ENCODE measurements at places on chromosomes 12 and 14.

DNA sequence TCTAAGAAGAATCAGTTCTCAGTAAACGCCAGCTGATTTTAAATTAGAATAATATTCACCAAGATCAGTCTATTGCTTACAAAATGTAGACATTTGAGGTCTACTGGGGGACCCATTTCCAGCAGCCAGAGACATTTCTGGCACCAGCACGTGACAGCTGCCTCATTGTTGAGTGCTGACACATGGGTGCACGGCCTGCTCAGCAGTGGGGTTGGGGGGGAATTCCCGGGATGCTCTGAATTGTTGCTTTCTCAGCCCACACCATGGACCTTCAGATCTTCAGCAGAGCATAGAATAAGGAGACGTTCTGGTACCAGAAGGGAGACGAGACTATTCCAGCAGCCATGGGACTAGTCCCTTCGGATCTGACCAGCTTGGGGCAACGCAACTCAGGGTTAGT is 18.3 kb downstream of the PLEKHG7 start:
- DNase-seq = no peak

GRCh38 chr12:85277900-85278597 is 2.0 kb upstream of the ALX1 start:
- DNase-seq = no peak

GRCh38 chr14:26820138-26820537 is 222.3 kb upstream of the NOVA1 start:
- no peak for DNase-seq

DNA sequence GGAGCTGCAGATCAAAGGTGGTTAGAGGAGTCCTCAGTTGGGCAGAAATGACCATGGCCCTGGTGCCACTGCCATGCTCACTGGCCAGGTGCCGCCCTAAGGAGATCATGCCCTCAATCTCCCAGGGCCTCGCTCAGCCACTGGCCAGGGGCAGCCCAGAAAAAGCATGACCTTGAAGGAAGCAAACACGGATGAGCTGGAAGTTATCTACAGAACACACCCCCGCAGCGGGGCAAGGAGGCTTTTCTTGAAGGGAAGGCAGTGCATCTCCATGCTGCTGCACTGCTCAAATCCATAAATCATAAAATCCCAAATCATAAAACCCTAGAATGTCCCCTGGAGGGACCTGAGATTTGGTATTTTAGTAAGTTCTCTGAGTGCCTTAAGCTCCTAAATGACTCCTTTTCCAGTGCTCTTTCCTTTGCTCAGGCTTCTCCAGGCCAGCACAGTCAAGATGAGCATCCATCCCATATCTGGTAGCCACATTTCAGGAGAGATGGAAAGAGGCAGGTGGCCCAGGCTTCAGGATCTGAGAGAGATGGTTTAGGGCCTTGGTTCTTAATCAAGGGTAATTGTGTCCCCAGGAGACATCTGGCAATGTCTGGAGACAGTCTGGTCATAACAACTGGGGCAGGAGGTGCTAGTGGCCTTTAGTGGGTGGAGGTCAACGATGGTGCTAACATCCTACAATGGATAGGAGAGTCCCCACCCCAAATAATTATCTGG is 217.3 kb downstream of the RBM19 start:
- DNase-seq = no peak

DNA sequence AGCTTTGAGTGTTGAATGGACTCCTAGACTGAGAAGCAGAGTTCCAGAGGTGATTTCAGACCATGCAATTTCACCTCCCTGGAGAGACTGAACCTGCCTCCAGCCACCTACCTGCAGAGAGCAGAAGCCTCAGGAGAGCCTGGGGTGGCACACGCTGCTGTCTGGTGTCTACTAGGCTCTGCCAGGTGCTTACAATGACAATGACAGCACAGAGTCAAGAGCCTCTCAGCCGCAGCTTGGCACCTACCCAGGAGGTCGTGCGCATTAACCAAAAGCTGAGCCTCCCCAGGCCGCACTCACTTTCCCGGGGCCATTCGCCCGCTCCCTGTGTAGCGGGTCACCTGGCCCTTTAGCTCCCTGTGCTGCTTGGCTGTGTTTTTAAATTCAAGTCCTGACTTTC is 63.2 kb downstream of the TESC start:
- DNase-seq = no peak

Data from ovary (tissue), 10 donors.